Stimulated activated CD8-positive, alpha-beta memory T cell treated with anti-CD3 and anti-CD28 coated beads, Interleukin-7, amount 100 ng/mL, for 1 hour (primary cell): ENCODE measurements at places on chromosomes 3 and 15.

DNA sequence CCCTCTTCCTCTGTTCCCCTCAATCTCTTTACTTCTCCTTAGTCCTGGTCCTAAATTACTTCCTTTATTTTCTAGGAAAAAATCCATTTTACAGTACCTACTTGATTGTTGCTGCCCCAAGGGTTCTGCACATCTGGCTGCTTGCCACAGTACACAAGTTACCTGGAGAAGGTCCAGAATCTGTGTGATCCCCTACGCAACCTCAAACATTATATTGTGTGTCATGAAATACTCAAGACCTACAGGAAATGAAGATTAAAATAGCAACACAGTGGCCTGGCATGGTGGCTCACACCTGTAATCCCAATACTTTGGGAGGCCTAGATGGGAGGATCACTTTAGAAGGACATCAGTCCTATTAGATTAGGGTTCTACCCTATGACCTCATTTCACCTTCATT is 48.7 kb downstream of the PRKAR2A start:
- no peak for DNase-seq

GRCh38 chr3:131812433-131812832 is 222.4 kb downstream of the CPNE4 start:
- no peak for DNase-seq

DNA sequence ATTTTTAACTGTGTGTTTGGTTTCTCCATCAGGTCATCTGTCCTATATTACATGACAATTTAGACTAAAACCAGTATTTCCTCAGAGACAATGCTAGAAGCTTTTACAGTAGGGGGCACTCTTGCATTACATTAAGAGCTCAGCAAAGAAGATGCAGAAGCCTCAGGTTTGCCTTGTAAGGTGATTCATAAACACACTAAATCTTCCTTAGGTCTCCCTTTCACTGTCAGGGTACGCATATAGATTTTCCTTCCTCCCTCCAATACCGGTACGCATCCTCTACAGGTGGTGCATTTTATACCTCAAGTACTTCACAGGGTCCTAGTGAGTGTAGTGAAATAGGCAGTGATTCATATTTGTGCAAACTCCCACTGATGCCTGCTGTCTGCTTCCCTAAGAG is 46.5 kb downstream of the CD86 start:
- DNase-seq, result no peak

DNA sequence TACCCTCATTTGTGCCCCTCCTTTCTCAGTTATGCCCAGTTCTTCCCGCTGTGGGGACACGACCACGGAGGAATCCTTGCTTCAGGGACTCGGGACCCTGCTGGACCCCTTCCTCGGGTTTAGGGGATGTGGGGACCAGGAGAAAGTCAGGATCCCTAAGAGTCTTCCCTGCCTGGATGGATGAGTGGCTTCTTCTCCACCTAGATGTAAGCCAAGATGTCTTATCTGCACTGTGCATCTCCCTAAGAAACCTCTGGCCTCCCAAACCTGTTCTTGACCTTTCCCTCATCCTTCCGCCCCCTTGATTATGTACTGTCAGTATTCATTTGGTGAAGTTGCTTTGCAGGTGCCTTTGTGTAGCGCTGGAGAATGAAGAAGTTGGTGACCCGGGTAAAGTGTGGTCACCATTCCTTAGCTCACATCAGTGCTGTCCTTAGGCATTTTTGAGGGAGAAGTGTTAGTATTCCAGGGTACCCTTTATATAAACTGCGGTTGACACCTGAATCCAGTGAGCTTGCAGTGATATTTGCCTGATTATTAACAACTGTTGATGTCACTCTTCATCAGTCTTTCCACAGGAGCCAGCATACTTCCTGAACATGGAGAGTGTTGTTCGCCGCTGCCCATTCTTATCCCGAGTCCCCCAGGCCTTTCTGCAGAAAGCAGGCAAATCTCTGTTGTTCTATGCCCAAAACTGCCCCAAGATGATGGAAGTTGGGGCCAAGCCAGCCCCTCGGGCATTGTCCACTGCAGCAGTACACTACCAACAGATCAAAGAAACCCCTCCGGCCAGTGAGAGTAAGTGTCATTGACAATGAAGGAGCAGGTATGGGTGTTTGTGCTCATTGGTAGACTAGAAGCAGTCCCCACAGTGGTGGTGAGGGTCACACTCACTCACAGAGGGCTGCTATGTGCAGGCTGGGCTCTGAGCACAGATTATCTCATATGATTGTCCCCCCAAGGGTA is 966 bp downstream of the ALAS1 start:
- no peak for DNase-seq

- DNase-seq, result no peak
Measured at GRCh38 chr3:156693166-156693565, 18.8 kb downstream of the TIPARP start.
